Motor neuron (in vitro differentiated cells): ENCODE measurements at places on chromosomes 6 and 20. TPM values are rescaled to one million over a fixed set of nuclear protein-coding genes. Genes with fewer than 3 reads are reported as not detected.

WASF1 gene
- 8.5 and 9.0 TPM in 2 replicates for total RNA-seq

COL10A1 gene
- 4.3 and 4.5 TPM in 2 replicates for total RNA-seq

FNDC1 gene
- total RNA-seq = 5.7 and 6.5 TPM in 2 replicates

OCSTAMP gene
- not detected in 2 replicates for total RNA-seq

RAMACL gene
- total RNA-seq = 0.50 and 3.3 TPM in 2 replicates

TFAP2C gene
- total RNA-seq = 0.29 and 0.50 TPM in 2 replicates

SNAP91 gene
- 44.2 and 49.2 TPM in 2 replicates for total RNA-seq

DNA sequence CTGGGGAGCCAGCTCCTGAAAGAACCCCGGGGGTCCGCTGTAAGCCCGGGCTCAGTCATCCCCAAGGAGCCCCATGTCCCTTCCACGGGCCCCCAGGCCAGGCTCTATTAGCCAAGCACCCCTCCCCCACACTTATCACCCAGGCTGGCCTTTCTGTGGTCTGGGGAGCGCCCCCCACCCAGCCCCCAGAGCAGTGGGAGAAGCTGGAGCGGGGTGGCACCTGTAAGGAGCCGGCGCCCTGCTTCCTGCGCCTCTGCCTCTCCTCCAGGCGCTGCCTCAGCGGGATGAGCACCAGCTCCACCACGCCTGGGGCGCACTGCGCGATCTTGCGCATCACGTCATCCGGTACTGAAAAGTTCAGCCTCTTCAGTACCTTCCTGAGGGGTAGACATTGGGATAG is 2.3 kb downstream of the SPEF1 start:
- no peak for ATAC-seq

- no peak for ATAC-seq
These were observed 37.1 kb upstream of the GRM4 start for GRCh38 chr6:34182751-34183531.

DNA sequence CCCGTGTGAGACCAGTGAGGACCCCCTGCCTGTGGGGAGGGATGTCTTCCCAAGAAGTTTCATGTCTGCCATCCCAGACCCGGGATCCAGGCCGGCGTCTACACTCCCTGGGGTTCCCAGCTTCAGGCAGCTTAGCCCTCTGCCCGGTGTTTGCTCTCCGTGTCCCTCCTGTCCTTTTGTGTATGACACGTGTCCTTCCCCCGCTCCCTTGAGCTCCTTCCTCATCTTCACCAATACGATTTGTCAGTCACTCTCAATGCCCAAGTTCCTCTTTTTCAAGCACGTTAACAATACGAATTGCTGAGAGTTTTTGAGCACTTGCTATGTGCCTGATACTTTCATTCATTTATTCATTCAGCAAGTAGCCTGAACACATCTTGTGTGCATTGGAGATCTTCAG is 115.6 kb upstream of the PTPN1 start:
- ATAC-seq = no peak

GRCh38 chr6:110287462-110288341 is 70.4 kb downstream of the METTL24 start:
- no peak for ATAC-seq

- ATAC-seq = peak; percentile 99
These were observed 51.1 kb downstream of the GGTLC1 start for GRCh38 chr20:23937303-23938117.

- ATAC-seq = no peak
These were observed 91.7 kb downstream of the NCR2 start for GRCh38 chr6:41426888-41427641.

DNA sequence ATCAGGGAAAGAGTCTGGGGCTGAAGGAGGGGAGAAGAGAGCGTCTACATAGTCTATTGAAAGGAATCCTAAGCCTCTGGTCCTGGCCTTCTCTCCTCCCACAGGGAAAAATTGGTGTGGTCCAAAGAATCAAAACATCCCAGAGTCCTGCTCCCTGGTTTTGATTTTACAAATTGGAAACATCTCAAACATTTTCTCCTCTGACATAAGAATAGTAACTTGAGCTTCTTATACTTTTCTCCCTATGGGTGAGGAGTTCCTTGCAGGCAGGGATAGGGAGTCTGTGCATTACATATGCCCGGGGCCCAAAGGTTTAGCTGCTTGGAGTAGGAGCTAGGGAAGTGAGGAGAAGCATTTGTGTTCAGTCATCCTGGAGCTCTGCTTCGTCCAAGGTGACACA is 120.0 kb upstream of the GGTLC1 start:
- ATAC-seq = no peak

- no peak for ATAC-seq
These were observed 126.2 kb downstream of the IPCEF1 start for GRCh38 chr6:154230393-154230792.

DNA sequence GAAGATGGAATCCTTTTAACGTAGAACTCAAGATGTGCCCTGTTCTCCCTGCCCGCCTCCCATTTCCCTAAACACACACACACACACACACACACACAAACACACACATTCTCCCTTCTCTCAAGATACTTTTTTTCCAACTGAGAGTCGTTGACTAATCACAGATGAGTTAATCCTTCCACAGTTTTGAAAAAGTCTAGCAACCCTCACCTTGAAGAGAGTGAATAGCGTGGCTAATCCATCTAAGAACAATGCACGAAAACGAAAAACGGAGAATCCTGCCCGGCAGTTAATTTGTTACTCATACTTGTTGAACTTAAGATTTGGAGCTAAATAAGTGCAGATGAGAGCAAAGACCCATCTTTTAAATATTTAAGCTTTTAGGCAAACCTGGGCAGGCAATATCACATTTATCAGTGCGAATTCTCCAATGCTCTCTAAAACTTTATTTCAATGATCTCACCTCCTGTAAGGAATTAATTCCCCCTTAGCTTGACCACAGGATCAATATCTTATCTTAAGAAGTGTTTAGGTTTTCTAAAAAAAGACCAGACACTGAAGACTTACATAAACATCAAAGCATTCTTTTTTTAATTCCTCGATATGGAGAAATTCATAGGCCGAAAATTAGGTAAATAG is 1.1 kb downstream of the AGPAT4 start:
- no peak for ATAC-seq

DNA sequence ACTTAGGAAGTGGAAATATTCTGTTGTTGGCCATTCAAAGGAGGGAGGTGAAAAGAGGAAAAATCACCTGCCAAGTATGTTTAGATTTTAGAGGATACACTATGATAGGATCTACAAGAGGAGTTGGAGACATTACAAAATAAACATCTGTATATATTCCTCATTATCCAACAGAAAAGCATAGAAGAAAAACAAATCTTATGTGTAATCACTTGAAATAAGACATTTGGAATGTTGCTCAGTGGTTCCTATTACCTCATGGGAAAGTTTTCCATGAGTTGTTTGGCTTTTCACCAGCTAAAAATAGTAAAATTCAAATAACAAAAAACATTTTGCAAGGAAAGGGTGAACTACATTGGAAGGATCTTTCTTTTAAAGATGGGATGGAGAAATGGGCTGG is 76.7 kb upstream of the CARMIL1 start:
- no peak for ATAC-seq

- peak; percentile 73 for ATAC-seq
These were observed 33.2 kb upstream of the TTPAL start for GRCh38 chr20:44442298-44443070.

DNA sequence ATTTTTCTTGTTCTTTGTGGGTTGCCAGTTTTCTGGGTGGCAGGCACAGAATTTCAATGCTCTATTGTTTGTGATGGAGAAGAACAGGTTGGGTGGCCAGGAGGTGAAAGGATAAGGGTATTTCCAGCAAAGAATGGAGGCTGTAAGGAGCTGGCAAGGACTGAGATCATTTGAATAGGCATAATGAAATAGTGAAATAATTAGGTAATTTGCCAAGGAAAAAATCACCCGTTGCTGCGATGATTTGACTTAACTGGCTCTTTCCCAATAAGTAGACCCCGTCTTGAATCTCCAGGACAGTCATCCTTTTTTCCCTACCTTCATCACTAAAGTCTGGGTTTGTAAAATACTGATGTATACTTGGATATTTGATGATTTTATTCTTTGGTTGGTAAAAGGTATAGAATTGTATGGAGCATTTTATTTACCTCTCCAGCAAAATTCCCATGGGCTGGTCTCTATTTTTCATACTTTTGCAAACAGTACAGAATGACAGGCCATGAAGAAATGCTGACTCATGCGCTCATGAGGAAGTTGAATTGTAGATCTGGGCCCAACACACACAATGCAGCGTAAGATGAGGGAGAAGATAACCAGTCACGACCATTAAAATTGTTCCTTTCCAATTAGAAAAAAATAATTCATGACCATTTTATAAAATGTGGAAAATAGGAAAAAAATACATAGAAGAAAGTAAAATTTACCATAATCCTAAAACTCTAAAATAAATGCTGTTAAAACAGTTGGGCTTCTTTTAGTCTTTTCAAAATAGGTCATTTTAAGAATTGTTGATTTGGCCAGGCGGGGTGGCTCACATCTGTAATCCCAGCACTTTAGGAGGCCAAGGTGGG is 2.4 kb upstream of the GCNT2 start:
- no peak for ATAC-seq

DNA sequence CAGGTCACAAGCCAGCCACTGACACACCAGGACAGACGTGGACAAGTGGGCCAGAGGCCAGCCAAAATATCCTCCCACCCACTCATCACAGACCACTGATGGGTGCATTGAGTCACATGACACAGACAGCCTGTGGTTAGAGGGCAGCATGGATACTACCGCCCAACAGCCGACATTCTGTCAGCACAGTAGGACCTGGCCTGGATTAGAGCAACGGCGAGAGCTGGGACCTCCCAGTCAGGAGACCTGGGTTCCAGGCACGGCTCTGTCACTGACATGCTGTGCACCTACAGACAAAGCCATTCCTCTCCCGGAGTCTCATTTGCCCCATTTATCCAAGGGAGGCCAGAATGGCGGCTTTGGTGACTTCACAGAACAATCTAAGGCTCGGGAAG is 8.0 kb downstream of the ZNF335 start:
- ATAC-seq = no peak

DNA sequence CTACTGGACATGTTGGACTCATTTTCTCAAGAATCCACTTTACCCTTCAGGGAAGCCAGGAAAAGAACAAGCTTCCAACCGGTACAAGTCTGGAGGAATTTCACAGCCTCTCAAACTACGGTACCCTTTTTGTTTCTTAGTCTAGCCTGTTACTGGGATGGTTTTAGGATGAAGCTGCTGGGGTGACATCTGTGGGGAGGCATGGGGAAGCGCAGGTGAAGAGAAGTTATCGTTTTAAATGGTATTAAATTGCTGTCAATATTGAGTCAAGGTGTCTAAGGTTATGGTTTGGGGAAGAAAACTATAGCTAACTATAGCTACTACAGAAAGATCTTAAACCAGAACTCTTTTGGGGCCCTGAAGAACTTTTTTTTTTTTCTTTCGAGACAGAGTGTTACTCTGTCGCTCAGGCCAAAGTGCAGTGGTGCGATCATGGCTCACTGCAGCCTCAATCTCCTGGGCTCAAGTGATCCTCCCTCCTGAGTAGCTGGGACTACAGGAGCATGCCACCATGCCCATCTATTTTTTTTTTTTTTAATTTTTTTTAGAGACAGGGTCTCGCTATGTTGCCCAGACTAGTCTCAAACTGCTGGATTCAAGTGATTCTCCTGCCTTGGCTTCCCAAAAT is 128.7 kb downstream of the RIN2 start:
- no peak for ATAC-seq

GRCh38 chr6:34246563-34247391 is 2.0 kb downstream of the SMIM29 start:
- no peak for ATAC-seq

GRCh38 chr6:166648846-166649245 is 21.8 kb upstream of the RPS6KA2 start:
- ATAC-seq = no peak

GRCh38 chr6:11525468-11526155 is 11.9 kb upstream of the TMEM170B start:
- ATAC-seq = no peak

GRCh38 chr6:51203504-51203903 is 384.8 kb downstream of the TFAP2B start:
- ATAC-seq = no peak

GRCh38 chr6:97275804-97276203 is 7.2 kb downstream of the MMS22L start:
- ATAC-seq = no peak

DNA sequence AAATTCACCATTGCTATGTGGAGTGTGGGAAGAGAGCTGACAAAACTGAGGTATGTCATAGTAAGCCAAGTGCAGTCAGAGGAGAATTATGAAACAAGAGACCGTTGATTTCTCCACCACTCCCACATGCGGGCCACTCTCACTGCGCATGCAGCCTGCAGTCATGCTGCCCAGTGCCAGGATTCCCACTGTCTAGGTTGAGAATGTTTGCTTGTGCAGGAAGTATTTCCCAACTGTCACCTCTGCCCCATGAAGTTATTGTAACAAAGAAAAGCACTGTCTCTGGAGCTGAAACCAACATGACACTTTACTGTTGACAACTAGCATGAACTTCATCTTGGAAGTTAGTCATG is 18.7 kb upstream of the SFT2D1 start:
- ATAC-seq = no peak

- ATAC-seq = peak; percentile 74
These were observed 131.2 kb downstream of the PLEKHG1 start for GRCh38 chr6:150730801-150731457.

GRCh38 chr6:22221211-22221610 is 75.6 kb downstream of the PRL start:
- ATAC-seq = no peak

DNA sequence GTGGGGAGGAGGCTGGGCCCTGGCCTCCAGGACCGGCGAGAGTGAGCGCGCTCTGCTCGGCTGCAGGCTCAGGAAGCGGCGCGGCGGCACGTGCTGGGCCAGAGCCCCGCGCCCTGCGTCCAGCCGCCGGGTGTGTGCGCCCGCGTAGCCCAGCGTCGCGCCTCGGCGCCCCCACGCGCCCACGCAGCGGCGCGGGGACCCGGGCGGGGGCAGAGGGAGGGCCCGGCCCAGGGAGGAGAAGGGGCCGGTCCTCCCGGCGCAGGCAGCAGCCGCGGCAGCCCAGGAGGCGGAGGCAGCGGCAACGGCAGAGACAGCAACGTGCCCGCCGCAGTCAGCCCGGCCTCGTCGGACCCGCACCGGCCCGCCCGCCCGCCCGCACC is at the start of gene EYA2:
Gene EYA2 (plus strand): TSS at position 265 of the 380 bp plus-strand sequence. CDS start 95,168 bp downstream, outside the sequence.
- ATAC-seq = peak; percentile 91
